ENCODE measurements at places on chromosomes 5 and 9.
A peak's percentile ranks its signal among the peaks of the same experiment; 100 is the strongest.

GRCh38 chr5:178668579-178668978 lies 41.7 kb upstream of the CLK4 start:
- DNase-seq: no peak

DNA sequence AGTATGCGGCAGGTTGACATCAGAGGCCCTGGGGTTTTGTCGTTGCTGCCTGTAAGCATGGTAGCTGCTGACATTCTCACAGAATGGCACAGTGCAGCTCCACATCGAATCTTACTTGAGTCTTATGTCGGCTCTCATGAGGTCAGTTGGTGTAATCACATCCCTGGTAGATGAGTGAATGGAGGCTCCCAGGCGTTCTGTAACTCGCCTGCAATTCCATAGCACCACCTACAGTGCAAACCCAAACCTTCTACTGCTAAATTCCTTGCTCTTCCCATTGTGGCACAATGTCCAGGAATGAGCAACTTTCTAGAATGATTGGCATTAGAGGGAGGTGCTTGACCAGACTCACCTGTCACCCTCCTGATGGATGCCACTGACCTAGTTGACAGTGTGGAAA lies 578.4 kb downstream of the CCDC171 start:
- DNase-seq: no peak

DNA sequence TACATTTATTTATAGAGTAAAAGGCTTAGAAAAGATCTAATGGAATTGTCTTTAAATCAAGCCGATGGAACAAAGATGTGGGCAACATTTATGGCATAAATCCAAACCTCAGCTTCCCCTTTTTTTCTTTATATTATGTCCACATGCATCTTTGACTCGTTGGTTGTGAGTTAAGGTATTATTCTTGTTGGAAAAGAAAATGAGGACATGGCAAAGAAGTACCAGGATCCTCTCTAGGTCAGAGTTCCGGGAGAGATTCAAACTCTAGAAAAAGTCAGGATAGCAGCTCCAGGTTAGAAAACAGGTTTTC lies 508 bp upstream of the NME5 start:
- DNase-seq: no peak

GRCh38 chr5:34886392-34887119 lies 28.7 kb downstream of the RAD1 start:
- no peak for DNase-seq

DNA sequence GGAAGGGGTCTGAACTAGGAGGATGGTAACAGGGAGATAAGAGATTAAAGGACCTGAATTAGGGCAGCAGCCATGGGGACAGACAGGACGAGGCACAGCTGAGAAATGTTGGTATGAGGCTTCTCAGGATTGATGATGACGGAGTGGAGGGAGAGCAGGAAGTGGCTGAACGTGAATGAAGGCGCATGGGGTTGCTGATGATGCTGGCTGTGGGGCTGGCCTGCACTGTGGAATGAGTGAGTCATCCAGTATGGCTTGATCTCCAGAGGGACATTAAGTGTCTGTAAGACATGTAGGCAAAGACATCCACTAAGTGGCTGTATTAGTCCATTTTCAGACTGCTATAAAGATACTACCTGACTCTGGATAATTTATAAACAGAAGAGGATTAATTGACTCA lies 256.4 kb downstream of the ICE1 start:
- DNase-seq: no peak

DNA sequence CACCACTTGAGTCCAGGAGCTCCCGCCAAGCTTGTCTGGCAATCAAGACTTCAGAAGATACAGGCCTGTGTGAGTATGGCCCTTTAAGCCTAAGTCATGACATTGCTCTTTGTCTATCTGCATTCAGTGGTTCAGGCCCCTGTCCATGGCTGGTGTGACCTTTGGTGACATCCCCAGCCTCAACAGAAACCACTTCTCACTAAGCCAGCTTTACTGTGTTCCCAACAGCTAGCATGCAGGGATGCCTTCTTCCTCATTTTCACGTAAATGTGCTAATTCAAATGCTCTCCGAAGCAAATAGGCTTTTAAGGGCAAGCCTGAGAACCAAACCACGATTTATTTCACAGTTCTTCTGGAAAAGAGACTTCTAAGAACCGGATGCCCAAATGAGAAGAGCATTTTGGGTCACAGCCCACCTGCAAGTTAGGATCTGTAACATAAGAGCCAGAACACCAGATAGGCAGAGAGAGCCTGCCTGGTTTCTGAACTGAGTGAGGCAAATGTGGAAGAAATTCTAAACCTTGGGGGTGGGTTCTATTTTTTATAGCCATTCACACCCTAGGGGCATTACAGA lies 14.9 kb downstream of the CD180 start:
- DNase-seq: no peak

GRCh38 chr5:150059623-150060022 lies 26.7 kb downstream of the CSF1R start:
- DNase-seq: no peak

DNA sequence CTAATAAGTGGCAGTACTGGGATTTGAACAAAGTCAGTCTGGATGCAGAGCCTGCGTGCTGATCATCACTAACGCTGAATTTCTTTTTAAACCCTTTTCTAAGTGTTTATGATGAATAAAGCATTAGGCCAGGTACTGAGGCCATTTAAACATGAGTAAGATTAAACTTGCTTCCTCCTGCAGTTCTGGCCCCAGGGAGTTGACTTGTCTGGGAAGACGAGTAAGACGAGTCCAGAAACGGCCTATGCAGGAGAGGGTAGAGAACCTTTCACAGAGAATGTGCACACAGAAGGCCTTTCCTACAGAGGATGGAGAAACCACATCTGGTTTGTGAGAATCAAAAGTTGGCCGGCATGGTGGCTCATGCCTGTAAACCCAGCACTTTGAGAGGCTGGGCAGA lies 42.9 kb downstream of the SPRY4 start:
- DNase-seq: no peak

DNA sequence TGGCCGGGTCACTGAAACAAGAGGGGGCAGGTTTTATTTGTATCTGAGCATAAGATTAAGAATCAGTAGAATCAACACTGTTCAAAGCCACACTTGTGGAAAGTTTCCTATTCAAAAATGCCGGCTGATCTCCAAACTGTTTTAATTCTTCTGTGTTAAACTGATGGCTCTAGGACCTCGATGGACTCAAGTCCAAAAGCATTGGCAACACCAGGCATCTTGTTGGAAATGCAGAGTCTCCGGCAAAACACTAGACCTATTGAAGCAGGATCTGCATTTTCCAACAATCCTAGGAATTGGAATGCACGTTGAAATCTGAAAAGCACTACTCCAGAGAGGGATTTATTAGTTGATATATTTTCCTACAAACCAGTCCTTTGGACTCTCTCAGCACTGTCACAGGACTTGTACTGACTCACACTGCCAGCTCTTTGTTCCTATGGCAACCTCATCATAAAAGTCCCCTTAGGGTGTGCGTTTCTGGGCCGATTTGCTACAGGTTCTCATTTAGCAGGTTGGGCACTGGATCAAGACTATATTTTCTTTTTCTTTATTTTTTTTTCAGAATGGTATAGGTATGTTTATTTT lies 48.1 kb upstream of the PCA3 start:
- no peak for DNase-seq

DNA sequence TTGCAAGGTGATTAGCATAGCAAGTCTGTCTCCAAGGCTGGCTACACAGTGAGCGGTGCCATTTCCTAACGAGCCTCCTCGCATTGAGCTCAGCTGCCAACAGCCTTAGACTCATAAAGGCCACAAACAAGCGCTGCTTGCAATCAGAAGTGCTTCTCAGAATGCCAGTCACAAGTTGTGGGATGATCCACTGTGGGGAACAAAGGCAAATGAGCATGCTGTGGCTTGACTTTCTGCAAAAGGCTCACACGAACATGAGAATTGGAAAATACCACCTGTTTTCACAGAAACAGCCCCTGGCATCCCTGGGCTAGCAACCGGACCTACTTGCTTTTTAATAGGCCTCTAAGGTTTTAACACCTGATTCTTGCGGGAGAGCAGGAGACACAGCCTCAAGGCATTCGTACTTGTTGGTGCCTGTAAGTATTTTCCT lies 215.5 kb downstream of the FANCC start:
- DNase-seq: no peak

- no peak for DNase-seq
Observed at GRCh38 chr5:111854186-111854585, 97.2 kb upstream of the NREP start.

DNA sequence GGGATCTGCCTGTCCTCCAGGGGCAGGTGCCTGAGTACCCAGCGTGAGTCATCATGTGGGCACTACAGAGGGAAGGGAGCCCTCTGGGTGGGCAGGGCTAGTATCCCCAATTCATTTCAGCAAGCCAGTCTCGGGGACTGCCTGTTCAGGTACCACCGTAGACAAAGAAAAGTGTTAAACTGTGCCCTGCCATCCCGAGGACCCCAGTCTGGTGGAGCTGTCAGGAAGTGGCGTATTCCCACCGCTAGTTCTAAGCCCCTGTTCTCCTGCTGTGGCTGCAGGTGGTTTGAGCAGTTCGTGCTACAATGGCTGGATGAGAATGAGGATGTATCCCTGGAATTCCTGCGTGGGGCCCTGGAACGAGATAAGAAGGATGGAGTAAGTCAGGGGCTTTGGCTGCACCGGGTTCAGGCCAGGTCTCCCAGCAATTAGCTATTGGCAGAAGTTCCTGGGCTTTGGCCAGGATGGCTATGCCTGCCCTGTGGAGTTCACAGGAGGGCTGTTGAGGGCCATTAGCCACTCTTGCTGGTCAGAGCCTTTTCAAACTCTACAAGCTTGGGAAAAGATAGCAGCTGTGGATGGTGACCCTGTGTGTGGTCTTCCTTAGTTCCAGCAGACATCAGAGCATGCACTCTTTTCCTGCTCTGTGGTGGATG lies 93.2 kb upstream of the RUSC2 start:
- no peak for DNase-seq

DNA sequence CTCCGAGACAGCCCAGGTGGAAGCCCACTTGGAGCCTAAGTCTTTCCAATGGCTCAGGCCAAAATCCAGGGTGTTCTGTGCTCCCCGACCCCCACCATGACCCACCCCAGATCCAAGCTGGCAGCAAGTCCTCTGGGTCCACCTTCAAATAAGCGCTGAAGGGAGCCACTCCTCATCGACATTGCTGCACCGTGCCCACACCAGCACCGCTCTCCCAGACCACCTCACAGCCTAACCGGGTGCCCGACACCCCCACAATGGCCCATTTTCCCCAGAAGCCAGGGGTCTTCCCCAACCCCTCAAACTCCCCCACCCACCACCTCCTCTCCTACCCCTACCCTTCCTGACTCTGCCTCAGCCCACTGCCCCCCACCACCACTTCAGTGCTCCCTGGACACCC lies 50.5 kb downstream of the SEMA4D start:
- no peak for DNase-seq

DNA sequence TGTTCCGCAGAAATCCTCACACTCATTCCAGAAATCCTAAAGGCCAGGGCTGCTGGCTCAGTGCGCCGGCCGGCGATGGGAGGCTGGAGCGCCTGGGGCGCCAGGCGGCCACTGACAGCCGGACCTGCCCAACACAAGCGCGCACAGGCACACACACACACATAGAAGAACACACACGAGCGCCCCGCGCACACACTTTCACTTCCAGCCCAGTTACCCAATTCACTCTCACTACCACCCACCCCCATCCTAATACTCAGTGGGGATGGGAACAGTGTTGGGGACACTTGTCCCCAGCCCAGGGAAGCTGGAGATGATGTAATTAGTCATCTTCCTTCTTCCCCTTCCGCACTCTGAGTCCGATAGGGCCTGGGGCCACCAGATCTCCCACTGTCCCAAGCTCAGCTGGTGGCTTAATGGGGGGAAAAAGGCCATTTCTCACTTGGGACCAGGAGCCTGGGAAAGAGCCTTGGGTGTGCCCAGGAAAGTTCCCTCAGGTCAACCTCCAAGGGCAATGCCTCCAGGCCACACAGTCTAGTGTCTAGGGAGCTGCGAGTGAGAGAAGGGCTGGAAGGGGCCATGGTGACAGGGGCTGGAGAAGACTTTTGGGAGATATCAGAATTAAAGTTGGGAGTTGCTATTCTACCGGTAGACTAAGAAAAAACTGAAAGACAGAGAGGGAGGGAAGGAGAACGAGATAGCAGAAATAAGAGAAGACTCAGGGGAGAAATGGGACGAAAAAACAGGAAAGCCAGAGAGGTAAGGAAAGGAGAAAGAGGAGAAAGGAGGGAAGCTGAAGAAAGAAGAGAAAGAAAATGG lies 1.7 kb downstream of the EBF1 start:
- no peak for DNase-seq

DNA sequence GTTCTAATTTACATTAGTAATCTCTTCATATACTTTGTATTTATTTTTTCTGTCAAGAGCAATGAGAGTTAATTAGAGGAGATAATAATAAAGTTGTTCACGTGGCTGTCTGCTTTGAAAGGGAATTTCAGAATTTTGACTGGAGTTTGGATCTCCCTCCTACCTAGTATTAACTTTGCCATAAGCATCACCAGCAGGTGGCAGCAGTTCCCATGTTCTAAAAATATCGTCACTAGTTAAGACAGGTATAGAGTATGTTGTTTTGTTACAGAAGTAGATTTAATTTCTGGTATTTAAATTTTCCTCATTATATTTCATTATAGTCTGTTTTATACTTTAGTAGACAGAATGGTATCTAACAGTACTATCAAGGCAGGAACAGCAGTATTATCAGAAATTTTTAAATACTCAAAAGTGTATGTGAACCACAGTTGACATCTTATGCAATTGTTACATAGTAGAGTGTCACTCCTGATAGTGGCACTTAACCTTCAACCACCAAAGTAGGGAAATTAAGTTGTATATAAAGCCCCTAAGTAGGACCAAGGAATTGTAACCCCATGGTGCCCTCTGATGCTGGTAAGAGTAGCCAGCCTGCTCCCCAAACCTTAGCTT lies 20.4 kb downstream of the GNPDA1 start:
- DNase-seq: peak; percentile 47

DNA sequence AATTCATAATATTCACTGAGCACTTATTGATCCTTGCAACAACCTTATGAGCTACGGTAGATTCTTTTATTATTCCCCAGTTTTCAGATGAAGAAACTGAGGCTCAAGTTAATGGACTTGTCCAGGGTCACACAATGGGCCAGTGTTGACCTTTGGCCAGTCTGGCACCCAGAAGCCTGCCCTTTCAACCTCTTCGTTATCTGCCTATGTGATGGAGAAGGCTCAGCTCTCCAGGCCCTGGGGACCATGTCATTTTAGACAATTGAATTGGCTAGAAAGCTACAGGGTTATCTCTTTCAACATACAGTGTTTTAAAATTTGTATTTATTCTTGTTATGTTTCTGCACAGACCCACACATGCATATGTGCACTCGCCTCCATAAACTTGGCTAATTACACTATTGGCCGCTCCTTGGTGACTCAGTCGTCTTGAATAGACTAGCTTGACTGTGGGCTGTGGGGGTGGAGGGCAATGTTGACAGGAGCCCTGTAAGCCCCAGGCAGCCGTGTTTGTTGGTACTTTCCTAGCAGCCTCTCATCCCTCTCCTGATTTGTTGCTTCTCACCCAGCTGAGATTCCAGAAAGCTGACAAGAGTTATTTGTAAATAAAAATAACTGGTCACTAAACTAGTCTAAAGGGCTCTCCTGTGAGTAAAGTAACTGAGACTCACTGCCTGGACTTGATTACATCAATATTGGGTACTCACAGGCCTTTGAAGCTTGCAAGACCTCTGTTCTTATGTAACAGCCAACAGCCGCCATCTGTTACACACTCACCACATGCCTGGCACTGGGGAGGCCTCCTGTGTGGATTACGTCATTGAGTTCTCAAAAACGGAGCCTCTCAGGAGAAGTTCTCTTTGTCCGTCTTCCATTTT lies 8.5 kb upstream of the ANGPTL2 start:
- DNase-seq: no peak

GRCh38 chr5:6692906-6693305 lies 20.3 kb upstream of the TENT4A start:
- DNase-seq: no peak
